Right ventricle myocardium superior (tissue), 1 donor: ENCODE measurements at places on chromosomes 1 and 21. TPM values are rescaled to one million over a fixed set of nuclear protein-coding genes. Genes with fewer than 3 reads are reported as not detected.

- DNase-seq, result peak; percentile 64
Observed at GRCh38 chr1:10361515-10361914, 37.3 kb upstream of the PGD start.

DNA sequence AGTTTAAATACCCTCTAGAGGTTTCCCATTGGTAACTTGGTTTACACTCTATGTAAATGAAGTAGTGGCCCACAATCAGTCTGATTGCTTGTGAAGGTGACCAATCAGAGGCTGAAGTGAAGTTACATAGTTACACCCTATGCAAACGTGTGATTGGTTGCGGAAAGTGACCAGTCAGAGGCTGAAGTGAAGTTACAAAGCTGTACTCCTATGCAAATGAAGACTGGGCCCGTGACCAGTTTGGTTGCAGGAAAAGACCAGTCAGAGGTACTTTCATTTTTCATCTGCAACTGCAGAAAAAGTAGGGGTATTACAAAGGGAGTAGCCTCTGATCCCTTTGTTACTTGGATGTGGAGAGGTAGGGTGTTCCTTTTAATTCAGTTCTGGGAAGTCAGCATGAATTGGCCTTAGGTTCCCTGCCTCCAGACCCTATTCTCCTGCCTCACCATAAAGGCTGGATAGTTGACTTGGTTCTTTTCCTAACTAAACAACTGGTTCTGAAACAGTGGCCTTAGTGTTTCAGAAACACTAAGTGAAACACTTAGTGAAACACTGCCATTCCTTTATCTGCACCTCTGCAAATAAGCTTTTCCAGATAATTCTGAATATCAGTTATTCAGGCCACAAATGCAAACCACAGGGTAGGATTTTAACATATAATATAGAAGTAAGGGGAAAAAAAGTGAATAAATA, 39.3 kb downstream of the MAGI3 start:
- DNase-seq, result no peak

DNA sequence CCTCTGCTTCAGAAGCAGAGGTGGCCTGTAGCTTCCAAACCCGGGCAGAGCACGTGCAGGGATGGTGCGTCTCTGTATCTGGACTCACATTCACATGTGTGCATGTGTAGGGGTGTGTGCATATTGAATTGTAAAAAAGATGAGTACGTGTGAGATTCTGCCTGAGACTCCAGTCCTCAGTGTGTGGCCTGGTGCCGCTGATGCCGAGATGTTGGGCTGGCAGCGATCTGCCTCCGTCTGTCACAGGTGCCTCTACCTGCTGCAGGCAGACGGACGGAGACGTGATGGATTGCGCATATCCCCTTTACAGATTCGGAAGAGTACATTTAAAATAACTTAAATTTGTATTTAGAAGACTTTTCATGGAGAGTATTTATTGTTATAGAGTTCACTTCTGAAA, 53.6 kb downstream of the ADARB1 start:
- no peak for DNase-seq

The COL6A2 gene
- 191 TPM for total RNA-seq

DNA sequence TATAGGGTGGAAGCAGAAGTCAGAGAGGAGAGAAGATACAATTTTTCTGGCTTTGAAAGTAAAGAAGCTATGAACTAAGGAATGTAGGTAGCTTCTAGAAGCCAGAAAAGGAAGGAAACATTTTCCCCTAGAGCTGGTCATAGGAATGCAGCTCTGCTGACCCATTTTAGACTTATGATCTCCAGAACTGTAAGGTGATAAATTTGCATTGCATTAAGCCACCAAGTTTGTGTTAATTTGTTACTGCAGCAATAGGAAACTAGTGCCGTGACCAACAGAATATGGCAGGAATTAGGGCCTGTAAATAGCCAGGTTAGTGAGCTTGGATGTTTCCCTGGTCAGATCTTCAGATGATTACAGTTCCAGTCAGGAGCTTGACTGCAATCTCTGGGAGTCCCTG, 244.3 kb upstream of the C1orf105 start:
- no peak for DNase-seq

DNA sequence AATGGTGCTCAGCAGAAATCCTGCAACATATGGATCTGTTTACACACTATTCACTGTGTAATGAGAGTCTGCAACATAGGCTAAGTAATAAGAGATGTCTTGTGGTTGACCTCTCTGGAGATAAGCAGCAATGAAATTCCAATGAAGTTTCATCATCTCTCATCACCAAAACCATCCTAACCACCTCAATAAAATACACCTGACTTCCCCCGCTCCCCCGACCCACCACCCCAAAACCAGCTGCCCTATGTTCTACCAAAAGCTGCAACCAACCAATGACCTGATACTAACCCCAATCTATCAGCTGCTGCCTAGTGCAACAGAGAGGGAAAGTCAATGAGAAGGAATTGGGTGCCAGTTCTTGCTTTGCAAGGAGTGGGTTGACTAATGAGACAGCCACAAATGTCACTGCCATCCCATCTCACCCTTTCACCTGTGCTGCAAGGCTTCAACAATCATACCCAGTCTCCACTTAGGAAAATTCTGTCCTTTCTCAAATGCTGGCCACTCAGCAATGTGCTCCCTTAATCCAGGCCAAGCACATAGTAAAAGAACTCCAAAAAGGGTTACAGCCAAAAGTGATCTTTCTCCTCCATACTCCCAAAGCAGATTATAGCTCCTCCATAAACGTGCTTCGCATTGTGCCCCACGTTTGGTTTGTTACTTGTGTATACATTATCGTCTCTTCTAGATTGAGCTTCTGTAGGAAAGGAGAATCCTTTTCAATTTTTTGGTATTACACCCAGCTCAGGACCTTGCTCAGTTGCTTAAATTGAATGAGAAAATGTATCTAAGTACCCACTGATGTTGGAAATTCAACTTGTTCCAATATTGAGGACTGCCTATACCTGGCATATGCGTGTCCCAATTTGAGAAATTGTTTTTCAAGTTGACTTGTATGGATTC, 29.0 kb downstream of the MRPL39 start:
- no peak for DNase-seq

The MATN1 gene
- not detected for total RNA-seq

DNA sequence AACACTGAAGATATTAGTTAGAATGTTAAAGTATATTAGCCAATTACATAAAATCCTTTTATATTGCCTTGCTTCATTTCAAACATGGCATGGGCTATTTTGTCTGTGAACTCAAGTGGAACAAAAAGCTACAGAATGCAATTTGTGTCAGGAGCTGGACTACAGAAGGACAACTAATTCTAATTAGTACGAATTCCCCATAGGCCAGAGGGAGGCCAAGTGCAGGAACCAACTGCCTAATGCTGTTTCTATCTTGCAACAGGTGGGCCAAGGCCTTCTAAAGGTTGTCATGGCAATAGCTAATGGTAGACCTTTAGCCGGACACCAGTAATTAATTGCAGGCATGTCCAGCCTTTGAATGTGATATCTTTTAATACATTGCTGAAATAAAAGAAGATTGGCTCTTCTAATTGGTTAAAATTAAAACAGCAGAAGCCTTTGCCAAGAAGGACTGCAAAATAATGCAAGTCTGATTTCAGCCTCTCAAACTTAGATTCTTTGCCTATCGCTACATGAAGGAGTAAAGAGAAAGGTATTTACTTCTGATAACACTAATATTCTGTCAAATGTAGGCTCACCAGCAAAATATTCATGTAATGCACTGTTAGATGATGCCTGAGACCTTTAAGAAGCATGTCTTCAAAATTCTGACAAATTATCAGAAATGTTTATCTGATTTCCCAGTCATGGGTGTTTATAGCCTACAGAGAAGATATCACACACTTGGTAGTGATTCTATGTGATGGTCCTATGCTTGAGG, 232.1 kb downstream of the LMO4 start:
- DNase-seq, result no peak

DNA sequence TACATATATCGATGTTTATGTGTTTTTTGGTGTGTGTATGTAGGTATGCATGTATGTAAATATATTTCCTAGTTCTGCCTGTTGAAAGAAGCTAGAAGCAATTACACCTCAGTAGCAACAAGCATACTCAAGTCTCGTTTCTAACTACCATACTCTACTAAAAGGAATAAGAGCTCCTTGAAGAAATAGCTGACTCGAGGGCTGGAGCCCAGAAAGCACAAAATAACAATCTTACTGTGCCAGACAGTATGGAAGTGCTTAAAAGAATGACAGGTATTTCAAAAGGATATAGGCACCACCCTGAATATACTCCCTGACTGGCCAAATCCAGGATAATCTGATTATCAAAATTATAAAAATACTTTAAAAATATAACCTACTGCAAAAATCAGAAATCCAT, 23.2 kb downstream of the FUBP1 start:
- DNase-seq, result no peak

DNA sequence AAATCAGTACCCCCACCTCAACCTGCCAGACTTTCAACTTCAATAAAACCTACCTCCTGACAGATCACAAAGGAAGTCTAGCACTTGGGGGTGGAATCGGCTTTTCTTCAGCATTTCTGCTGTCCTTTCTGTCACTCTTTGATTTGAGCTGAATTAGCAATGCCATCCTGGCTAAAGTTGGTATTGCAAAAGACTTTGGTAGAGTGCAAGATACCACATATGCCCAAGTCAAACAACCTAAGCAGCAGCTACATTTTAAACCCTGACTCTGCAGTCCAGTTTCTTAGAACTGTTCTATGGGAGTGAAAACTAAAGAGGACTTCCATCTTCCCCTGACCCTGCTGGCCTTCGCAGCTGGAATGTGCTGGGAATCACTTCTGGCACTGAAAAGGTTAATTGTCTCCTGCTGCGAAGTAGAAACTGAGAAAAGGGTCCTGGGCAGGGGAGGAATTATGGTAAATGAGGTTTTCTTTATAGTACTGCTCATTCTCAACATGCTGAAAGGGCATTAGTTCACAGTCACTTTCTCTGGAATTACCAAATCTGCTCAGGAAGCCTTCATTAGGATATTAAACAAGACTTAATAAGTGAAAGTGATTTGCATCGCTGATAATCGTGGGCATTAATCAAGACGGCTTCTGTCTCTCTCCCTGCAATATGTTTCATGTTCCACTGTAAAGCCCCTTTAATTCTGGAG, 126.2 kb upstream of the SMYD2 start:
- no peak for DNase-seq

GRCh38 chr1:193417403-193417802, 231.0 kb upstream of the B3GALT2 start:
- no peak for DNase-seq

The CD34 gene
- 72.5 TPM for total RNA-seq
